ENCODE measurements at places on chromosomes 5 and 9. TPM values are rescaled to one million over a fixed set of nuclear protein-coding genes. Genes with fewer than 3 reads are reported as not detected.

DNA sequence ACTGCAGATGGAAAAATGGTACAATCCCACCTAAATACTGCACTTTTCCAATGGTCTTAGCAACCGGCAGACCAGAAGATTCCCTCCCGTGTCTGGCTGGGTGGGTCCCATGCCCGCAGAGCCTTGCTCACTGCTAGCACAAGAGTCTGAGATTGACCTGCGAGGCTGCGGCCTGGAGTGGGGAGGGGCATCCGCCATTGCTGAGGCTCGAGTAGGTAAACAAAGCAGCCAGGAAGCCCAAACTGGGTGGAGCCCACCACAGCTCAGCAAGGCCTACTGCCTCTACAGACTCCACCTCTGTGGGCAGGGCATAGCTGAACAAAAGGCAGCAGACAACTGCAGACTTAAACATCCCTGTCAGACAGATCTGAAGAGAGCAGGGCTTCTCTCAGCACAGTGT lies 221.6 kb upstream of the CTNND2 start:
- no peaks in the 10 kb centered on the region for H3K27me3 ChIP-seq
- no peak for DNase-seq
- H3K36me3 ChIP-seq, result no peaks in the 10 kb centered on the region
- no peaks in the 10 kb centered on the region for H3K4me1 ChIP-seq
- no peak overlapping the region for H3K4me3 ChIP-seq

ABITRAM gene
- 16.5 TPM for total RNA-seq

DNA sequence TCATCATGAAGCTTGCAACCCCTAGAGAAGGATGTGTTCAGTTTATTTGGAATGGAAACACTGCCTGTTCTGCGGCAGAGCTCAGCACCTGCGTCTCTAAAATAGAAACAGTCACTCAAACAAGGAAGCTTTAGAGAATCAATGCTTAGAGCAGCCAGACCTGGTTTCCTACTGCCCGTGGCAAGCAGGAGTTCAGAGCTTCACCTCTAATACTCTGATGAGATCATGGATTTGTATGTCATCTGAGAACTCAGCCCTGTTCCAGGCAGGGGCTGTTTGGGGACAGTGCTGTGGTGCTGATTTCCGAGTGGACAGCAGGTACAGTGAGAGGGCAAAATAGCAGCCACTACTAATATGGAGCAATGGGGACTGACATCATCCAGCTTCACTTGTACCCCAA lies 236.0 kb upstream of the IRX1 start:
- no peak overlapping the region for H3K4me3 ChIP-seq
- no peaks in the 10 kb centered on the region for H3K27me3 ChIP-seq
- no peak for DNase-seq
- H3K36me3 ChIP-seq, result no peaks in the 10 kb centered on the region
- H3K27ac ChIP-seq, result no peak overlapping the region

IL4 gene
- not detected for total RNA-seq

DNA sequence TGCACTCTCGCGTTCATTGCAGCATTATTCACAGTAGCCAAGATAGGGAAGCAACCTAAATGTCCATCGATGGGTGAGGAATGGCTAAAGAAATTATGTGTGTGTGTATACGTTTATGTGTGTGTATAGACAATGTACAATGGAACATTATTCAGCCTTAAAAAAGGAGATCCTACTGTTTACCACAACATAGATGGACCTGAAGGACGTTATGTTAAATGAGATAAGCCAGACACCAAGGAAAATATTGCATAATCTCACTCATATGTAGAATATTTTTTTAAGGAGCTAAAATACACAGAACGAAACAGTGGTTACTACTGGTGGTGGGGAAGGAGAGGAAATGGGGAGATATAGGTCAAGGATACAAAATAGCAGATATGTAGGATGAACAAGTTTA lies 2.4 kb downstream of the KIF2A start:
- peaks cover 15% of the 10 kb centered on the region for H3K4me1 ChIP-seq
- H3K36me3 ChIP-seq, result no peaks in the 10 kb centered on the region
- no peak overlapping the region for H3K27ac ChIP-seq
- H3K27me3 ChIP-seq, result no peaks in the 10 kb centered on the region
- no peak overlapping the region for H3K4me3 ChIP-seq

DBH gene
- total RNA-seq, result not detected

DNA sequence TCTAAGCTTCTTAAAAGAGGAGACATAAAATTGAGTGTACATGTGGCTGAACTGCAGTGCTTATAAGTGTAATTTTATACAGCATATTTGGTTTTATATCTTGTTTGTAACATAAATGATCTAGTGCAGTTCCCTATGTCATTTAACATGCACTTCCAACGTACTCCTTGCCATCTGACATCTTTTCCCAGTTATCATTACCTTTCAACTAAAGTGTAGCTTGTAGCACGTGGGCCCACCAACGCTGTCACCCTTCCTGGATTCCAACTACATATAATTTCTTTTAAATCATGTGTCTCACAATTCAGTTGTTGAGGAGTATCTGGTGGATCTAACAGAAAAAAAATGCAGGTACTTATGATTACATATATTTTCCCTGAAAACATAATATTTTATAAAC lies 50.1 kb downstream of the LIFR start:
- peaks cover 59% of the 10 kb centered on the region for H3K36me3 ChIP-seq
- no peak for DNase-seq
- H3K27ac ChIP-seq, result no peak overlapping the region
- no peak overlapping the region for H3K4me3 ChIP-seq
- no peaks in the 10 kb centered on the region for H3K4me1 ChIP-seq

SAXO1 gene
- total RNA-seq, result 0.15 TPM

DNA sequence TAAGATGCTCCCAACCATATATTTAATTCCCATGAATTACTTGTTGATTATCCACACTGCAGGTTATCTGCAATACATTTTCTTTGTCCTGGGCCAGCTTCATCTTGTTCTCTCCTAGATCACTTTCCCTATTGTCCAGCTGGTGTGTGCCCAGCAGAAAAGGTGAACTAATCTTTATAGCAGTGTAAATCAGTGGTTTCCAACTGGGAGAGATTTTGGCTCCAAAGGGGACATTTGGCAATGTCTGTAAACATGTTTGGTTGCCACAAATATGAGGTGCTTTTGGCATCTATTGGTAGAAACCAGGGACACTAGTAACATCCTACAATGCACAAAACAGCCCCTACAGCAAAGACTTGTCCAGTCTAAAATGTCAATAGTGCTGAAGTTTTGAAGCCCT lies 20.1 kb upstream of the ERBIN start:
- H3K27me3 ChIP-seq, result no peaks in the 10 kb centered on the region
- H3K4me3 ChIP-seq, result no peak overlapping the region
- DNase-seq, result no peak
- no peak overlapping the region for H3K27ac ChIP-seq
- no peaks in the 10 kb centered on the region for H3K4me1 ChIP-seq
- H3K36me3 ChIP-seq, result no peaks in the 10 kb centered on the region

PCDHGA1 gene
- total RNA-seq, result 0.53 TPM

- H3K27me3 ChIP-seq, result no peaks in the 10 kb centered on the region
- H3K4me1 ChIP-seq, result no peaks in the 10 kb centered on the region
- DNase-seq, result no peak
- H3K36me3 ChIP-seq, result no peaks in the 10 kb centered on the region
Measured at GRCh38 chr5:21140987-21141386, 1153.0 kb upstream of the CDH18 start.

DNA sequence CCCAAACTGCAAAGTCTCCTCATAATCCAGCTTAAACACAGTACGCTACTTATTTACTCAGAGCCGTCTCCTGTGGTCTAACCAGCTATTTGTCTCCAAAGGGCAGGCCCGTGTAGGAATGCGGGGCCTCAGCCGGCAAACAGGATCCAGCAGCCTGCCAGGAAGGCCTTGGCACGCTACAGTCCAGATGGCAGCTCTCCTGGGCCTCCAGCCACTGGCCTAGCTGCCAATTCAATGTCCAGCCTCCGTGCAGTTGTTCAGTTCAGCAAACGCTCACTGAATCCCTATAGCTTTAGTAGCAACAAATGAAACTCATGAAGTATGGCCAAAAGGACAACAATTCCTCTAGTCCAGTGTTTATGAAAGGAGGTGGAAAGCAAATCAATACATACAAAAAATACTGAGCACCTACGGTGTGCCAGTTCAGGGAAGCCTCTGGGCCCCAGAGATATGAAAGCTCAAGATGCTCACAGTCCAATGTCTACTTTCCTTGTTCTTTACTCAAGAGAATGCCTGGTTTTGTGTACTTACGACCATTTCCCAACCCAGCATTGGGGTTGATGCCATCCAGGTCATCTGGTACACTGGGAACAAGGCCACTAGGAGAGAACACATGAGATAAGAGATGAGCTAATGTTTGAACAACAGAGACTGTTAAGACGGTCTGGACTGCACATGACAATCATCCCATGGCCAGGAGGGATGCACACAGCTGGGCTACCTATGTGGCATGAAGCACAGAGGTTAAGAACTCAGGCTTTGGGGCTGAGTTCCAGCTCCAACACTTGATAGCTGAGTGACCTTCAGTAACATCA lies 8.3 kb downstream of the CDK5RAP2 start:
- no peak overlapping the region for H3K4me3 ChIP-seq
- H3K36me3 ChIP-seq, result peaks cover 60% of the 10 kb centered on the region
- H3K4me1 ChIP-seq, result peaks cover 5% of the 10 kb centered on the region
- H3K27ac ChIP-seq, result peak overlapping the region; percentile 58
- DNase-seq, result peak; percentile 59

DNA sequence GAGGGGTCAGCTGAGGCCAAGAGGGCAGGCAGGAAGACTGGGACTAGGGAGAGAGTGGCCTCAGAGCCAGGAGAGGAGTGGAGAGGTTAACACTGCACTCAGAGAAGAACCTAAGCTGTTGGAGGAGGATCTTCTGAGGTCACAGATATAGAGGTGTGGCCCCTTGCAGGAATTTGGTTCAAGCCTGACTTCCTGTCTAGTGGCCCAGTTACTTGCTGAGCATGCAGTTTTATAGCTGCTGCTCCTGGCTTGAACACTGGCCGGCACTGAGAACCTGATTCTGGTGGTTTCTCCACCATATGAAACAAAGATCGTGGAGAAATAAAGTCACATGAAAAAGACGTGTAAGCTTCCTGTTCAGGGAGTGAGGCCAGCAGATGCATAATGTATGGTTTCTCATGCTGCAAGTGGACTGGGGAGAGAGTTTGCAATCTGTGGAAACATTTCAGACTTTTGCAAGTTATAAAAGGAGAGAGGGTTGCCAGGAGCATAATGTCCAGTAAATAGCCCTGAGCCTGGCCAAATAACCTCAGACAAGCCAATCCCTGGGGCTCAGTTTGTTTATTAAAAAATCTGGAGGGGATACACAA lies 82.6 kb downstream of the GALNT10 start:
- no peaks in the 10 kb centered on the region for H3K36me3 ChIP-seq
- no peak overlapping the region for H3K4me3 ChIP-seq
- no peak for DNase-seq

UNC13B gene
- 87.9 TPM for total RNA-seq

DNA sequence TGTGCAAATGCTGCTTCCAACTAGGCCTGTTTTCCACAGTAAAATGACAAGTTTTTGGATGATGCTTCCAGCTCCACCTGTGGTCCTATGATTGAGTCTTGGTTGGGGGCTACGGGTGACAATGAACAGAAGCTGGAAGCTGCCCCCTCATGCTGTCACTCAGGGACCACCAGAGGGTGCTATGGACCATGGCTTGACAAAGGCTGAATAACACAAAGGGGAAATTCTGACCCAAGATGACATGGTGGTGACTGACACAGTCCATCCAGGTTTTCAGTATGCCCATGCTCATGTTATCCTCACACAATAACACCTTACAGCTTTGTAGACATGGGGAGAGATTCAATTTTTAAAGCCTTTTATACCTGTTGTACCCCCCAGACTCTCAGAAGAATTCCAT lies 23.9 kb upstream of the SAP30L start:
- H3K4me1 ChIP-seq, result no peaks in the 10 kb centered on the region
- peaks cover 35% of the 10 kb centered on the region for H3K36me3 ChIP-seq
- DNase-seq, result no peak
- H3K27ac ChIP-seq, result no peak overlapping the region

HSPB3 gene
- not detected for total RNA-seq

OBP2B gene
- not detected for total RNA-seq

DNA sequence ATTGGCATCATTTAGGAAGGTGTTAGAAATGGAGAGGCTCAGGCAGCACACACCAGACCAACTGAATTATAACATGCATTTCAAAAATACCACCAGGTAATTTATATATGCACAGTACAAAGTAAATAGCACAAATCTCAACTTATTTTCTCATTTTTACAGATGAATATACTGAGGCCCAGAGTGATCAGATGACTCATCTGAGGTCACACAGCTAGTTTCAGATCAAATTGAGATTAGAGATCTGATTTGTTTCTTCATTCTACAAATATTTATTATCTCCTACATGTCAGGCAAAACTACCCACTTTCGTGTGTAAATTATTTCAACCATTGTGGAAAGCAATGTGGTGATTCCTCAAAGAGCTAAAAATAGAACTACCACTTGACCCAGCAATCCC lies 507.1 kb downstream of the TLE4 start:
- H3K27me3 ChIP-seq, result no peaks in the 10 kb centered on the region
- H3K27ac ChIP-seq, result no peak overlapping the region
- DNase-seq, result no peak
- H3K4me1 ChIP-seq, result no peaks in the 10 kb centered on the region

DNA sequence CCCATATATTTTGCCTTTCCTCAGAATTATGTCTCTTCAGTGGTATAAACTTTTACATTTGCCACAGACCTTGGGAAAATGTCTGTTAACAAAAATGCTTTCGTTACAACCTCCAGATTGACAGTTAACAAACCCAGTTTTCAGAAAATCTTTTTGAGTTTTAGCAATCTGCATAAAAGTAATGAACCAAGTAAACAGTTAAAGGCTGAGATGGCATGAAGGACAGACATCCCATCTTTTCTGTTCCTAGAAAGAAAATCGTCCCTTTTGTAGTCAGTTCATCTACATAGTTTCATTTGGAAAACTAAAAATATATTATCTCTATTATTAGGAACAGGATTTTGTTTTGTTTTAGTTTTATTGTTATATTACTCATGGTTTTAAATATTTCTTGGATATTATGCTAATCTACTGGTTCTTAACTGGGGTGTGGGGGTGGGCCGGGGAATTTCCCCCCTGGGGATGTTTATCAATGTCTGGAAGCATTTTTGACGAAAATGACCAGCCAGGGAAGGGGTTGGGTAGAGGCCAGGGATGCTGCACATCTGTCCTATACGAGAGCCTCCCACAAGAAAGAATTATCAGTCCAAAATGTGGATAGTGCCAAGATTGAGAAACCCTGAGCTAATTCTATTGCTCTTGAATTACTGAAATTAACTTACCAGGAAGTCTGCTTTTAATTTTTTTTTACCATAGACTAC lies 11.9 kb downstream of the FYB1 start:
- peaks cover 6% of the 10 kb centered on the region for H3K4me1 ChIP-seq
- no peak for DNase-seq
- no peak overlapping the region for H3K27ac ChIP-seq
- H3K27me3 ChIP-seq, result no peaks in the 10 kb centered on the region

DNA sequence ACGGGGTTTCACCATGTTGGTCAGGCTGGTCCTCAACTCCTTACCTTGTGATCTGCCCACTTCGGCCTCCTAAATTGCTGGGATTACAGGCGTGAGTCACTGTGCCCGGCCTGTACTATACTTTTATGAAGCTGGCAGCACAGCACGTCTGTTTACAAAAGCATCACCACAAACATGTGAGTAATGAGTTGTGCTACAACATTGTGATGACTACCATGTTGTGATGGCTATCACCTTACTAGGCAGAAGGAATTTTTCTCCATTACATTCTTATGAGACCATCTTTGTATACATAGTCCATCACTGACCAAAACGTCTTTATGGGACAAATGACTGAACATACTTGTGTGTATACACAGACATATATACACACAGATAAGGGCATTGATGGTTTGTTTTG lies 1019.0 kb downstream of the CDH18 start:
- no peak for DNase-seq
- no peaks in the 10 kb centered on the region for H3K36me3 ChIP-seq
- no peaks in the 10 kb centered on the region for H3K27me3 ChIP-seq
- H3K4me3 ChIP-seq, result no peak overlapping the region

GRCh38 chr9:32442433-32442832 lies 58.0 kb downstream of the ACO1 start:
- H3K4me1 ChIP-seq, result no peaks in the 10 kb centered on the region
- no peaks in the 10 kb centered on the region for H3K27me3 ChIP-seq
- peaks cover 90% of the 10 kb centered on the region for H3K36me3 ChIP-seq

Data from lower lobe of right lung (tissue), 2 donors.